ENCODE measurements at places on chromosomes 12 and 14.

DNA sequence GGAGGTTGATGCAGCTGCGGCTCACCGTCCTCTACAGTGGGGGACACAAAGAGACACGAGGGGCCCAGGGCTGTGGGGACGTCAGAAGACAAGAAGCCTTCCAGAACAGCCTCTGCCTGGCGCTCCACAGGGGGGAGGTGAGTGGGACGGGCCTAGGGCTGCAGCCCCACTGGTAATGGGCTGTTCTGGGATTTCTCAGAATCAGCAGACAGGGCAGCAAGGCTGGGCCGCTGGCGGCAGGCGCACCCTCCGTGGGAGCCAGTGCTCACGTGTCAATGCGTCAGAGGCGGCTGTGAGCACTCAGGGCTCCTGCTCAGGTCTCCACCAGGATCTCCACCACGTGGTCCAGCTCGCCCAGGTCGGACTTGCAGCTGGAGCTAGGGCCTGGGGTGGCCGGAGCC is 10.0 kb downstream of the CDCA4 start:
- no peak for DNase-seq

DNA sequence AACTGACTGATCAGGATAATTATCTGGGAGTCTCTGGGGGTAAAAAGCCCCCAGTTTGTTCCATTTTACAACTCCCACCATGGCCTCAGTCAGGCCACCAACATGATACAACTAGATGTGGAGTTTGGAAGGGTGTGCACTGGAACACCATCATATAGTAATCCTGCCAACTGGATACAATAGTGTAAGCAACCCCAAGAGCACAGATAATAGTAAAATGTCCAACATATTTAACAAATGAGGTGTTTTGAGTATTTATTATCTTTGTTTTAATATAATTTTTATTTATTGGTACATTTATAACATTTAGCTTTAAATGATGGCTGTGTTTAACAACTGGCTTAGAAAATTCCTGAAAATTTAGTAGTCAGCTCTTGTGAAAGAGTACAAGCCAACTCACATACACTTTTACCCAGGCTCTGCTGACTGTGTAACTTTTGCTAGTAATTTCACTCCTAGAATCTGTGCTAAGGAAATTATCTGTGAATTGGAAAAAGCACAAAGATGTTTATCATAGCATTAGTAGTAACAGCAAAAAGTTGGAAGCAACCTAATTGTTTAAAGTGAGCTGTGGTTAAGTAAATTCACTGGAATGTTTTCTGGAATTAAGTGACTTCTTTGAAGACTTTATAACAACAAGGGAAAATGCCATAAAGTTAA is 196.8 kb downstream of the RAD51B start:
- no peak for DNase-seq

DNA sequence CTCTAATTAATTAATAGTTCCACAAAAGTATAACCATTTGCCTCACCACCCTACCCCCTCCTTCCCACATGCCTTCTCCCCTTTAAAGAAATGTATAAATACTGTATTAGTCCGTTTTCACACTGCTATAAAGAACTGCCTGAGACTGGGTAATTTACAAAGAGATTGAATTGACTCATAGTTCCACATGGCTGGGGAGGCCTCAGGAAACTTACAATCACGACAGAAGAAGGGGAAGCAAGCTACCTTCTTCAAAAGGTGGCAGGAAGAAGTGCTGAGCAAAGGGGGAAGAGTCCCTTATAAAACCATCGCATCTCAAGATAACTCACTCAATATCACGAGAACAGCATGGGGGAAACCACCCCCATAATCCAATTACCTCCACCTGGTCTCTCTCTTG is 8.2 kb upstream of the RESF1 start:
- DNase-seq = no peak

- no peak for DNase-seq
Observed at GRCh38 chr12:112904571-112904970, 2.2 kb upstream of the OAS1 start.

DNA sequence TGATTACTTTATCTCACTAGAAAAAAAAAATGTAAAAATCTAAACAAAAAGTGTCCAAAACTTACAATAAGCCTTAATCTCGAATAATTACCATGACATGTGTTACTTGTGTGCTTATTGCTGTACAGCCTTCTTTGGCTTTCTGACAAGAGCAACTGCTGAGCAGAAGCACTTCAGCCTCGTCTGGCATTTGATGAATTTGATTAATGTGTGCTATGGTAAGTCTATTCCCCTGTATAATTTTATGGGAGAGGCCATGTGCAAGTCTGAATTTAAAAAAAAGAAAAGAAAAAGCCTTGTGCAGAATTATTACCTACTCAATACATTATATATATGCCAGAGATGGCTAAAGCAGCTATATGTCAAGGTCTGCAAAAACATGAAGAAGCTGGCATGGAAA is 113.9 kb downstream of the AEBP2 start:
- DNase-seq = no peak

DNA sequence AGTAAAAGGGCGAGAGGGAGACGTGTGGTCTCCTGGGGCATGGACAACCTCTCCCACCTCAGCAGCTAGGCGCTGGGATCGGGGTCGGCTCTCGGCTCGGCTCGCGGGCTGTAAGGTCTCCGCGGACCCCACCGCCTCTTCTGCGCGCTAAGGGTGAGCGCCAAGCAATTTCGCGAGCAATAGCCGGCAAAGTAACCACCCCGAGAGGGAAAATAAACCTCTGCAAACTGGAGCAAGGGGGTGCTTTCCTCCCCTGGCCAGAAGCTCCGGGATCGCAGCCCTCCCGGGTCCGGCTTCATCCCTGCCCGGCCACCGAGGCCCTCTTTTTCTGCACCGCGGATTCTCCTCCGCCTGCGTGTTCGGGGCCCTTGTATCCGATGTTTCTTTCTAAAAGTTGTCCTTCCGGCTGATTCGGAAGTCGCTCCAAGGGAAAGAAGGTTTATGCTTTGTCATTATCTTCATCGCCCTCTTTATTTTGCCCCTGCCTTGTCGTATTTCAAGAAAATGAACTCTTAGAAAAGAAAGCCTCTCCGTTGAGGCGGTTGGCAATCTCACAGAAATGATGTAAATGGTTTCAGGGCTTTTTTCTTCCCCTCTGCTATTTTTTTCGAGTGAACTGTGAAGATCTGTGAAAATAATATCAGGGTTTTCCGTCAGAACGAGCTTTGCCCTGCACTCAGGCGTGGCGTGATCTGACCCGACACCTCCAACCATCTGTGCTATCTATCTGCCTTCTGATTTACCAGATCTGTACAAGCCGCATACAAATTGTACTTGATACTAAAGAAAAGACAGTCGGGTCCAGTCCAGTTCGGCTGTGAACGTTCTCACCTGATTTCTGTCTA is 1.7 kb upstream of the SIX6 start:
- DNase-seq = no peak

- no peak for DNase-seq
Observed at GRCh38 chr12:74204236-74204635, 333.4 kb upstream of the ATXN7L3B start.

- no peak for DNase-seq
Observed at GRCh38 chr12:126752021-126752420, 1514.9 kb upstream of the TMEM132C start.

- peak; percentile 95 for DNase-seq
Observed at GRCh38 chr12:121240484-121241101, 30.7 kb downstream of the P2RX4 start.

DNA sequence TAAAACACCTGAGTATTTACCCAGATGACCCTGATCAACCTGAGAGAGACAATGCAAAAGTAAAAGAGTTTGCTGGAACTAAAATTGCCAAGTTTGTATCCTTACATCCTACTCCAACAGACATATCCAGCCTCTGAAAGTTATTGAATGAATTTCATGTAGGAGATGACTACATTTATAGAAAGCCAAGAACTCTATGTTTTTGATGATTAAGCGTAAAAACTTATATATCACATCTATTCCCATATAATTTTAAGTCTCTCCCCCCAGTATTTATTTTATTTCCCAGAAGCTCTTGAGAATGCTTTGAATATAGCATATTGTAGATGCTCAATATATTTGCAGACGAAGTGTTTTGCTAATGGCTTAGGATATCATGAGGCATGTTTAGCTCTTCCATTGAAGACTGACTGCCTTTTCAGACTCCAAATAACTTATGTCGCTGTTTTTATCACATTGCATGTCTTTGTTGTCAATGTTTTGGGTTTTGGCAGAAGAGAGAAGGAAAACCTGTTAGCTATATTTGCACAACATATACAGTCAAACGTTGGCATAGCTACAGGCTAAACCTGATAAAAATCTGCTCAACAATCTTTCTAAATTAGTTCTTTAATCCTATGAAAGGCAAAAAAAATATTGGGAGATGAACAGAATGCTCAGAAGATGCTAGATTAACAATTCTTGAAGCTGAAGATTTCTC is 213.6 kb downstream of the DIO2 start:
- no peak for DNase-seq

DNA sequence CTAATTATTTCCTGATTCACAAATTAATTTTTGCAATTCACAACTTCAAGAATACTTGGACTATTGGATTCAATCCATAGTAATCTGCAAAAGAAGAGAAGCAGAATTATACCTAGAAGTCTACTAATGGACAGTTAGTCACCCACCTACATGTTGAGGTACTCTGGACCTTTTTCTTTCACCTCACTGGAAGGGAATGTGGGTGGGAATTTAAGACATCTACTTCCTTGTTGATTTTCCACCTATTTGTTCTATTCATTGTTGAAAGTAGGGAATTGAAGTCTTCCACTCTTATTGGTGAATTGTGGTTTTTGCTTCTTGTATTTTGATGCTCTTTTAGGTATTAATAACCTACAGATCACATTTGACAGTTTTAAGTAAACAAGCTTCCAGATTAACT is 11.0 kb downstream of the RESF1 start:
- DNase-seq = no peak

DNA sequence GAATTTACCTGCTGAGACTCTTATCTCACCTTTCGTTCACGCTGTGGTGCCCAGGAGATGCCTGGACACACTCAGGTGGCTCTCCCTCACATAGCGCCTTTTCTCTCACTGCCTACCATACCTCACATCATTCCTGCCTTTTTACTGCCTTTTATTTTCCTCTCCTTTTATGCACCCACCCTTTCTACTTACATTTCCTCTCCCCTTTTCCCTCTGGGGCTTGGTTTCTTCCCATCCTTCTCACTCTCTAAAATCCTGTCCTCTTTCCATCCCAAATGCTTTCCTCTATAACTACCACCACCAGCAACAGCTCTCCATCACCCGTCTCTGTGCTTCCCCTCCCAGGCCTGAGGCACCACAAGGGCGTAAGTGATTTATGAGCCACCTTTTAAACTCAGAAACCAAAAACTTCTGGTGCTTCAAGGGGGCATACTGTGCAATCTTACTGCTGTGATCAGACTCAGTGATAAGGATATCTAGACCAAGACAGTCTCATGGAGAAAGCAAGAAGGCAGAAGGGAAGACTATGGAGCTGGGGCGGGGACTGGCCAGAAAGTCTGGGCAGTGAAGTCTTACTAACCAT is 32.7 kb upstream of the SMUG1 start:
- DNase-seq = no peak

- DNase-seq = no peak
Observed at GRCh38 chr12:26452511-26452910, 257.1 kb downstream of the SSPN start.

DNA sequence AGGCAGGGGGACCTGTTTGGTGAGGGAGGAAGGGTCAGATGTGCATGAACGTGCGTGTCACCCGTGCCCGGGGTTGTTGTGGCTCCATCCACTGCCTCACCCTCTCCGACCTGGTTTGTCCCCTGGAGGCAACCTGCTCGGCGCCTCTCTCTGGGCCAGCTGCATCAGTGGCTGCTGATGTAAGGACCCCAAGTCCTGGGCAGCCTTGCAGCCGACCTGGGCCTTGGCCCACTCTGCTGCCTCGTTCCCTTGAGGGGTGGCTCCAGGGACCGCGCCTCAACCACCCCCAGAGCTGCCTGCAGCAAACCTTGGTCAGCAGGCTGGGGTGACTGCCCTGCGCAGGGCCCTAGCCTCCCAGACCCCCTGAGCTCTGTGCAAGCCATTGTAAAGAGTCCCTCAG is 351.7 kb downstream of the TMEM121 start:
- DNase-seq = no peak

- DNase-seq = no peak
Observed at GRCh38 chr12:62787023-62787422, 147.9 kb downstream of the PPM1H start.

DNA sequence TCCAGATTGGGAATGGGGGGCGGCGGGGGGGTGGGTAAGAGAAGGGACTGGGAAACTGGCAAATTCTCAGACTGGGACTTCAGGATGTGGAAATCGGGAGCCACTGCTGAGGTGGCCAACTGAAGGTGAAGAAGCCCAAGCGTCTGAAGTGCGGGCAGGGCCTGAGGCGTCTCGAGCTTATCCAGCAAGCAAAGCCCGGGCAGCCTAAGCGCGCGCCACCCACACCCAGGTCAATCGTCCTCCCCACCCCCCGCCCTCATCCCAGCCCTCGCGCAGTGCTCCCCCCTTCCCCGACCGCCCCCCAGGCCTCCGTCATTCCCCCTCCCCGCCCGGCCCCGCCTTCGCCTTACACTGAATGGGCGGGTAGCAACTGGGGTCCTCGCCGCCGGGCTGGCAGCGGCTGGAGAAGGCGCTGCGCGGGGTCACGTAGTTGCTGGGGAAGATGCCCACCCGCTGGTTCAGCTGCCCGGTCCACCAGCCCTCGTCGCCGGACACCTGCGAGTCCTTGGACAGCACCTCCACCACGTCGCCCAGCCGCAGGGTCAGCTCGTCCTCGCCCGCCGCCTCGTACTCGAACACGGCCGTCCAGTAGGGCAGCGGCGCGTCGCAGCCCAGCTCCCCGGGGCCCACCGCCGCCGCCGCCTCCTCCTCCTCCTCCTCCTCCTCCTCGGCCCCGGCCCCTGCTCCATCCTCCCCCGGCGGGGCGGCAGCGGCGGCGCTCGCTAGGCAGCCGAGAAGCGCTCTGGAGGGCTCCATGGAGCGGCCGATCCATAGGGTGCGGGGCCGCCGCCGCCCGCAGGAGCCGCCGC is 693 bp downstream of the MAP3K9 start:
- DNase-seq = peak; percentile 48

DNA sequence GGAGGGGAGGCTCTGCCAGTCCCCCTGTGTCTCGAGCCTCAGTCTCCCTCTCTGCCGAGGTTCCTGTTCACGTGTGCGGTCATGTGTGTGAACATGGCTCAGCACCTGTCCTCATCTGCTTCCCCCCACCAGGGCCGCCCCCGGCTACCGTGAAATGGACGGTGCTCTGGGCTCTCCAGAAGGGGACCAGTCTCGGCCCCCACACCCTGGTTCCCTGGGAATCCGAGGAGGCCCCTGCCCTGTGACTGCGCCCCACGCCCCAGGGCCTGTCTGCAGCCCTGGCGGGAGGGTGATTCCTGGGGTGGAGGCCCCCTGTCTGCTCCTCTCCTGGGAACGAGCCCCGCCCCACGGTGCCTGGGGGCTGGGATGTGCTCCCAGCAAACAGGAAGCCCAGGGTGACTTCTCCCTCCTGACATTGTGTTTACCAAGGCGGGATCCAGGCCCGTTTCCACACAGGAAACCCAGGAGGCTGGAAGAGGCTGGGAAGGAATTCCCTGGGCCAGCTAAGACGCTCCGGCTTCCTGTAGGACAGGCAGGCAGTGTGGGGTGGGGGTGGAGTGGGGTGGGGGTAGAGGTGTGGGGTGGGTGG is 46.6 kb downstream of the KIF26A start:
- DNase-seq = no peak

- DNase-seq = no peak
Observed at GRCh38 chr14:20667957-20668356, 16.4 kb upstream of the RNASE4 start.

GRCh38 chr14:43803076-43803689 is 703.9 kb downstream of the FSCB start:
- no peak for DNase-seq
